ENCODE measurements at places on chromosomes 4 and X.

DNA sequence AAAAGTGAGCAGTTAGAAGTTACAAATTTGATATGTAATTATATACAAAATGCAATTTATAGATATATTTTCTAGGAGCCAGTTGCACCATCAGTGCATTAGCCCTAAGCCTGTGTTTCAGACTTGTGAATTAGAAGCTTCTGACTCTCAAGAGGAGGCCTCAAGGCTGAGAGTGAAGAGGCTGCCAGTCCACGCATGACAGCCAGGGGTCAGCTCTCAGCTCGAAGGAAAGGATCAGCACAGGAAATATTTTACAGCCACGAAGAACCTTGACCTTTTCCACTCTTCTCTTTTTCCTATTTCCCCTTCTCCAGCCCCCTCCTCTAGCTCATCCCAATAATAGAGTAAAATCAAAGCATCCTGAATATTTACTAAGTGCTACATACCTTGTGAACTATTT, 642.4 kb downstream of the TRIML1 start:
- no peaks in the 10 kb centered on the region for H3K4me1 ChIP-seq
- no peaks in the 10 kb centered on the region for H3K36me3 ChIP-seq
- H3K4me3 ChIP-seq, result no peak overlapping the region
- no peak for DNase-seq
- no peaks in the 10 kb centered on the region for H3K27me3 ChIP-seq

GRCh38 chrX:3711331-3711917, 2.0 kb downstream of the PRKX start:
- no peak for DNase-seq
- peak overlapping the region; percentile 78 for H3K4me3 ChIP-seq
- no peaks in the 10 kb centered on the region for H3K36me3 ChIP-seq

DNA sequence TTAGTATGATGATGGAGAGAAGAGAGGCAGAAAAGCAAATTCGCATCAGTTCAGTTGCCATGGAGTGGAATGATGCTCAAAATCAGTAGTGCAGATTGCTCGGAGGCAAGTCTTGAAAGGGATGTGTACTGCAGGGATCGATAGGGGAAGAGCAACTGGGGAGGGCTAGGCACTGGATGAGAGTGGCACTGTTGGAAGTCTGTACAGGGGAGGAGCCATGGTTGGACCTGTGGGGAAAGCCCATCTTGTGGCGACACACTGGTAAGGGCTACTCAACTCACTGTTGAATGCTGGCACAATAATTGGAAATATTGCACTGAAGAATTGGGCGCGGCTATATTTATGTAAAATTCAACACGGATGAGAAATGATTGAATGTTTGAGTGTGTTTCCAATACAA, 1.2 kb downstream of the RAB9B start:
- DNase-seq, result no peak
- H3K27me3 ChIP-seq, result no peaks in the 10 kb centered on the region
- H3K27ac ChIP-seq, result no peak overlapping the region
- no peaks in the 10 kb centered on the region for H3K36me3 ChIP-seq

GRCh38 chr4:112075129-112075753, 70.0 kb upstream of the FAM241A start:
- H3K27me3 ChIP-seq, result no peaks in the 10 kb centered on the region
- H3K27ac ChIP-seq, result no peak overlapping the region
- H3K4me3 ChIP-seq, result no peak overlapping the region
- no peak for DNase-seq
- no peaks in the 10 kb centered on the region for H3K4me1 ChIP-seq

- no peak overlapping the region for H3K4me3 ChIP-seq
- no peak overlapping the region for H3K27ac ChIP-seq
- no peaks in the 10 kb centered on the region for H3K4me1 ChIP-seq
- H3K36me3 ChIP-seq, result no peaks in the 10 kb centered on the region
- no peak for DNase-seq
Observed at GRCh38 chr4:105002278-105002677, 144.4 kb upstream of the TET2 start.

- peak overlapping the region; percentile 84 for H3K27ac ChIP-seq
- no peaks in the 10 kb centered on the region for H3K27me3 ChIP-seq
- DNase-seq, result no peak
- H3K36me3 ChIP-seq, result no peaks in the 10 kb centered on the region
Observed at GRCh38 chrX:109732017-109732801, 848 bp downstream of the ACSL4 start.

- DNase-seq, result no peak
- no peaks in the 10 kb centered on the region for H3K36me3 ChIP-seq
- H3K4me3 ChIP-seq, result no peak within 1 kb of the TSS
- no peaks in the 10 kb centered on the region for H3K27me3 ChIP-seq
- H3K27ac ChIP-seq, result no peak within 1 kb of the TSS
Observed at GRCh38 chr4:151276787-151277562, at the start of gene PRSS48. PRSS48 (plus strand) TSS chr4:151277161; CDS start chr4:151277173, 12 bp downstream.

DNA sequence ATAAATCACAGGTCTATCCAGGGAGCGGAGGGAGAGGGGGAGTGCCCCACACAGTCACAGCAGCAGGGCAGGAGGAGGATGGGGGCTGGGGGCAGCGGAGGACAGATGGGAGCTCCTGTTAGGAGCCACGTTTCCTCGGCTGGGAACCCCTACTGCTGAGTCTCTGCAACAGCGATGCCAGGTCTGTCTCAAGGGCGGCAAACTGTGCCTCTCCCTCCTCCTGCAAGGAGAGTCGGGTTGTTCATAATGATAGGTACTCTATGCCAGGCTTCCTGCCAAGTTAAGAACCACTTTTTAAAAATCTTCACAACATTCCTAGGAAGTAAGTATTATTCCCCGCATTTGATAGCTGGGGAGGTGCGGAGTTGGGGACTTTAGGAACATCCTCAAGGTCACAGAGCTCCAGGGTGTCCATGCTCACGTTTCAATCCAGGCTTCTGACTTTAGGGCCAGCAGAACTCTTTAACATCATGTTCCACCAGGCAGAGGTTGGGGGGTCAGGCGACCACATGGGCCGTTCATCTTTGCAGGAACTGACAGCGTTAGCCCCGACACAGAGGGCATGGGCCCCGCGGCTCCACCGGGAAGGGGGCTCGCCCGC, 98.3 kb upstream of the MAML3 start:
- peak overlapping the region; percentile 67 for H3K4me3 ChIP-seq
- H3K36me3 ChIP-seq, result no peaks in the 10 kb centered on the region
- H3K4me1 ChIP-seq, result peaks cover 23% of the 10 kb centered on the region
- peak overlapping the region; percentile 85 for H3K27ac ChIP-seq
- no peak for DNase-seq
- H3K27me3 ChIP-seq, result no peaks in the 10 kb centered on the region

GRCh38 chrX:104284507-104284906, 29.8 kb upstream of the ESX1 start:
- H3K4me1 ChIP-seq, result no peaks in the 10 kb centered on the region
- no peak for DNase-seq

DNA sequence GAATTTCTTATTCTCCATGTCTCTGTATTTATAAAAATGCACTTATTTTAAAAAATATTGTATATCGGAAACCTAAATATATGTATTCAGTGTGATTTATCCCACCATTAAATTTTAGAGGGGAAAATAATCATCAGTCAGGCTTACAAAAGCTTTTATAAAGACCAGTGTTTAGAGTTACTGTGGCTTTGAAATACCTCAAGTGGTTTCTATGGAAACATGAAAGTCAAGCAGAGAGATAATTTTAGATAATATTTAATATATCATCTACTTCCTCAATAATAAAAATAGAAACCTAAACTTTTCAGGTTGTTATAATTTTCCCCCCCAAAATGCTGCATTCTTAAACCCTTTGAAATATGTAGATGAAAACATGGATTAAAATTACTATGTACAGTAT, 332.9 kb upstream of the PITX2 start:
- H3K36me3 ChIP-seq, result no peaks in the 10 kb centered on the region
- no peaks in the 10 kb centered on the region for H3K27me3 ChIP-seq
- no peak overlapping the region for H3K4me3 ChIP-seq
- no peak overlapping the region for H3K27ac ChIP-seq
- H3K4me1 ChIP-seq, result no peaks in the 10 kb centered on the region

GRCh38 chr4:72987741-72988729, 81.5 kb downstream of the COX18 start:
- no peak overlapping the region for H3K27ac ChIP-seq
- no peaks in the 10 kb centered on the region for H3K36me3 ChIP-seq
- no peak overlapping the region for H3K4me3 ChIP-seq
- H3K4me1 ChIP-seq, result no peaks in the 10 kb centered on the region

DNA sequence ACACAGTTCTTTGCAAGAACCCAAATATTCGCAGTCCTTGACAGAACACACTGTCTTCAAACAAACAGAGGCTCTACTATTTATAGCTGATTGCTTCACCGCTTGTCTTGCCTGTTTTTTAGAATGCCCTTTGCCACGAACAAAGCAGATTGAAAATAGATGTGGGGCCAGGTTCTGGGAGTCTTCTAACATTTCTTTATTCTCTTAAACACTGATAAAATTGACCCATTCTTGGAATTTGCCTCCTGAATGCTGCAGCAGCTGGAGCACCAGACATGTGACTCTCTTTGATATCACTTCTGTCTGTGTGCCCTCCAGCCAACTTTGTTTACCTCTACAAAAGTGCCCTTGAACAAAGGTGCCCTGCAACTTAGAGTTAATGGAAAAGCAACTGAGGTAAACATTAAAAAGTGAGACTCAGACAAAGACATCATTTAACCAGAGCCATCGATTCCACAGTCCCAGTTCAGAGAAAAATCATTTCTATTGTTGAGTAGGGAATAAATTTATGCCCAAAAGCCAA, 64.2 kb upstream of the SPP1 start:
- H3K27ac ChIP-seq, result no peak overlapping the region
- no peaks in the 10 kb centered on the region for H3K27me3 ChIP-seq
- no peaks in the 10 kb centered on the region for H3K36me3 ChIP-seq
- H3K4me1 ChIP-seq, result peaks cover 3% of the 10 kb centered on the region

DNA sequence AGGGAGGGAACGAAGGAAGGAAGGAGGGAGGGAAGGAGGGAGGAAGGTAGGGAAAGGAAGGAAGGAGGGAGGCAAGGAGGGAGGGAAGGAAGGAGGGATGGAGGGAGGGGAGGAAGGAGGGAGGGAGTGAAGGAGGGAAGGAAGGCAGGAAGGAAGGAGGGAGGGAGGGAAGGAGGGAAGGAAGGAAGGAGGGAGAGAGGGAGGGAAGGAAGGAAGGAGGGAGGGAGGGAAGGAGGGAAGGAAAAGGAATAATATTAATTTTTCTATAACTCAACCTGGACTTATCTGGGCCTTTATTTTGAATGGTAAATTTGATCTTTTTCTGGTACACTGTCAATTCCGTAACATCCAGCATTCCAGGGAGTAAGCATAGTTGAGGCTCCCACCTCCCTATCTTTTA, 244.2 kb downstream of the SPRY1 start:
- H3K36me3 ChIP-seq, result no peaks in the 10 kb centered on the region
- no peaks in the 10 kb centered on the region for H3K4me1 ChIP-seq
- H3K27ac ChIP-seq, result no peak overlapping the region
- DNase-seq, result no peak
- no peaks in the 10 kb centered on the region for H3K27me3 ChIP-seq

- H3K36me3 ChIP-seq, result no peaks in the 10 kb centered on the region
- peaks cover 9% of the 10 kb centered on the region for H3K4me1 ChIP-seq
- DNase-seq, result no peak
- no peak overlapping the region for H3K4me3 ChIP-seq
- no peak overlapping the region for H3K27ac ChIP-seq
- no peaks in the 10 kb centered on the region for H3K27me3 ChIP-seq
Observed at GRCh38 chr4:151356510-151356909, 31.1 kb upstream of the SH3D19 start.

- H3K27me3 ChIP-seq, result no peaks in the 10 kb centered on the region
- DNase-seq, result no peak
Observed at GRCh38 chr4:33369446-33369845, 2649.3 kb downstream of the PCDH7 start.

- DNase-seq, result no peak
- no peak overlapping the region for H3K4me3 ChIP-seq
- no peaks in the 10 kb centered on the region for H3K27me3 ChIP-seq
- no peaks in the 10 kb centered on the region for H3K36me3 ChIP-seq
- H3K4me1 ChIP-seq, result peaks cover under 1% of the 10 kb centered on the region
Observed at GRCh38 chr4:54493862-54494261, 163.9 kb upstream of the KIT start.

GRCh38 chrX:18424482-18425198, 768 bp upstream of the CDKL5 start:
- H3K27me3 ChIP-seq, result no peaks in the 10 kb centered on the region
- H3K27ac ChIP-seq, result peak overlapping the region; percentile 29
- H3K4me3 ChIP-seq, result peak overlapping the region; percentile 77
- no peaks in the 10 kb centered on the region for H3K4me1 ChIP-seq
- H3K36me3 ChIP-seq, result no peaks in the 10 kb centered on the region

GRCh38 chr4:148078061-148078460, 346.2 kb downstream of the ARHGAP10 start:
- no peaks in the 10 kb centered on the region for H3K4me1 ChIP-seq
- no peak for DNase-seq
- H3K27me3 ChIP-seq, result no peaks in the 10 kb centered on the region

DNA sequence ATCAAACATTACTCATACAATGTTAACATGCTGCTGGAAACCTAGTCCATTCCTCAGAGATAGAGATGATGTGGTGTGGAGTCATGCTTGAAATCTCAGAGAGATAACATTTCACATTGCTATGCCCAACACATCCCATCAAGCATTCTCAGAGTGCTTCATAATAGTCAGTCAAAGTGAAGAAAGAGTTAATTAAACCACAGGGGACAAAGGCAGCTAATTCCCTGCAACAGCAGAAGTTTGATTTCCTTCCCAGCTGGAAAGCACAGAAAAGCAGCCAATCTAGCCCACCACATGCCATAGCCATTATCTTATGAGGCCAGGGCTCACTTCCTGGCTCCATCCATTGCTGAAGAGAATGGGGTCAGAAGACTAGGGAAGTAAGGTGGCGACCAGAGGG, 8.9 kb downstream of the KDR start:
- H3K36me3 ChIP-seq, result no peaks in the 10 kb centered on the region
- DNase-seq, result no peak

- no peaks in the 10 kb centered on the region for H3K27me3 ChIP-seq
- DNase-seq, result no peak
- no peak overlapping the region for H3K4me3 ChIP-seq
Observed at GRCh38 chrX:17409566-17410290, 34.7 kb downstream of the NHS start.

DNA sequence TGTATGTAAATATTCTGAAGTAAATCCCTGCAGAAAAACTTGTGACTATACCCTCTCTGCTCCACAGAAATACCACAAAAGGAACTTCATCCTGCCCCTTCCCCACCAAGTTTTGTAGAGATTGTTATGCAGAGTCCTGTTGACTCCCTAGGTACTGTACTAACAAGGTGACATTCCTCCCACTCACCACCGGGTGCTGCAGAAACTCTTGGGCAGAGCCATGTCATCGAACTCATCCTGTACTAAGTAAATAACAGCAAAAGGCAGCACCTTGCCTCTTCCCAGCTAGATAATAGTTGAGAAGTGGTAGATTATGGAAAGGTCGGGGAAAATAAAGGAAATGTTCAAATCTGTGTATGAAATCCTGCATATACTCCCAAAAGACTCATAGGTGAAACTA, 233.3 kb downstream of the STPG2 start:
- no peaks in the 10 kb centered on the region for H3K36me3 ChIP-seq
- no peaks in the 10 kb centered on the region for H3K4me1 ChIP-seq

DNA sequence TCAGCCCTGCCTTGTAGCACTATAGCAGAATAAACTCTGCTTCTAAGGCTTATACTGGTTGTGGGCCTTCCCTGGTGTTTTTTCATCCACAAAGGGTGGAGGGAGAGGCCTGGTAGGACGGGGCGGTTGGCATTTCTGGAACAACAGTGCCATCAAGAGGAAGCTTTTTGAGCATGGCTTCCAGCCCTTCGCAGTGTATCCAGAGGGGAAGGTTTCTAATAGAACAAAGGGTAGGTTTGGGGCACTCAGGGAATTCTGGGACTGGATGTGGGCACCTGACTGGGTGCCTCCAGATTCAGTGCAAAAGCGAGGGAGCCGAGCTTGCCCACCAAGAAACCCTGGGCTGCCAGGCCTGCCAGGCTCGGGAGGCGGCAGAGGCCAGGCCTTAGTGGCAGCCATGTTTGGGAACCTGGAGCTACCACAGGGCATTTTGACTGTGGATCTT, 229.6 kb upstream of the AGTR2 start:
- H3K4me3 ChIP-seq, result no peak overlapping the region
- H3K36me3 ChIP-seq, result no peaks in the 10 kb centered on the region
- DNase-seq, result no peak
- no peak overlapping the region for H3K27ac ChIP-seq

Data from suprapubic skin (tissue), 4 donors.